Omental fat pad (tissue), 4 donors: ENCODE measurements at places on chromosomes 5 and 9.

DNA sequence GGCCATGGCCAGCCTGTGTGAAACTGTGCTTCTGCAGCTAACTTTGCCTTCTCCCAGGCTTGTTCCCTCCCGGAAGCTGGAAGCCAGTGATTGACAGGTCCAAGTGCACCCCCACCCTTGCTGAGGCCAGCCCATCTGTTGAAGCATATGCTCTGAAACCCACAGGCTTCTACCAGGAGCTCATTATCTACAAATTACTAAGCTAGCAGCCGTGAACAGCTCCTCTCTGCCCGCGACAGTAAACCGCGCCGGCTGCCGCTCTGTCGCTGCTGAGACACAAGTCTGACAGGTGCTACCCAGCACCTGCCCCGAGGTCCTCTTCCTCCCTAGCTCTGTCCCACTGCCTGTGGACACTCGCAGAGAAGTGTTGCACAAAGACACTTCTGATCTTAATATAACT is 490.9 kb downstream of the GADD45G start:
- DNase-seq = no peak

GRCh38 chr5:39025456-39025855 is 48.7 kb downstream of the RICTOR start:
- no peak for DNase-seq

- DNase-seq = no peak
Observed at GRCh38 chr5:173888473-173889131, 453 bp downstream of the CPEB4 start.

DNA sequence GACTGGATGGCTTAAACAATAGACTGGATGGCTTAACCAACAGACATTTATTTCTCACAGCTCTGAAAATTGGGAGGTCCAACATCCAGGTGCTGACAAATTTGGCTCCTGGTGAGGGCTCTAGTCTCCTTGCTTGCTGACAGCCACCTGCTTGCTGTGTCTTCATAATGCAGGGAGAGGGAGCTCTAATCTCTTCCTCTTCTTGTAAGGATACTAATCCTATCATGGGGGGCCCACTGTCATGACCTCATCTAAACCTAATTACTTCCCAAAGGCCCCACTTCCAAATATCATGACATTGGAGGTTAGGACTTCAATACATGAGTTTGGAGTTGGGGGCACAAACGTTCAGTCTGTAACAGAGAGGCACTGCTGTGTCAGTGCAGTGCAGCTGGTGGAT is 26.4 kb downstream of the FOXD1 start:
- DNase-seq = no peak

DNA sequence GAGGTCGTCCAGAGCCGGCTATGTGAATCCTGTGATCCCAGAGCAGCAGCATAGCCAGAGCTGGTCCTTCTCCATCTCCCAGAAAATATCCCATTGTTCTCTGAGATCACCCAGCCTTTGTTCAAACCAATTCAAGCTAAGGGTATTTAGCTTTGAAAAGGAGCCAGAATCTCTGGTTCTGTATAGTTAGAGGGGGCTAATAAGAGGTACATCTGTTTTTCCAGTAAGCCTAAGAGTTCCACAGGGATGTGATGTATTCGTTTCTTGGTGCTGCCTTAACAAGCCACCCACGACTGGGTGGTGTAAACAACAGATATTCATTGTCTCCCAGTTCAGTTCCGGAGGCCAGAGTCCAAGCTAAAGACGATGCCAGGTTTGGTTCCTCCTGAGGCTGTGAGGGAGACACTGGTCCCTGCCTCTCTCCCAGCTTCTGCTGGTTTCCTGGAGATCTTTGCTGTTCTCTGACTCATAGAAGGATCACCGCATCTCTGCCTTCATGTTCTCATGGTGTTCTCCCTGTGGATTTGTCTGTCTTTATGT is 344.8 kb downstream of the MTRR start:
- no peak for DNase-seq

- DNase-seq = no peak
Observed at GRCh38 chr9:130741831-130742449, 48.4 kb downstream of the EXOSC2 start.

DNA sequence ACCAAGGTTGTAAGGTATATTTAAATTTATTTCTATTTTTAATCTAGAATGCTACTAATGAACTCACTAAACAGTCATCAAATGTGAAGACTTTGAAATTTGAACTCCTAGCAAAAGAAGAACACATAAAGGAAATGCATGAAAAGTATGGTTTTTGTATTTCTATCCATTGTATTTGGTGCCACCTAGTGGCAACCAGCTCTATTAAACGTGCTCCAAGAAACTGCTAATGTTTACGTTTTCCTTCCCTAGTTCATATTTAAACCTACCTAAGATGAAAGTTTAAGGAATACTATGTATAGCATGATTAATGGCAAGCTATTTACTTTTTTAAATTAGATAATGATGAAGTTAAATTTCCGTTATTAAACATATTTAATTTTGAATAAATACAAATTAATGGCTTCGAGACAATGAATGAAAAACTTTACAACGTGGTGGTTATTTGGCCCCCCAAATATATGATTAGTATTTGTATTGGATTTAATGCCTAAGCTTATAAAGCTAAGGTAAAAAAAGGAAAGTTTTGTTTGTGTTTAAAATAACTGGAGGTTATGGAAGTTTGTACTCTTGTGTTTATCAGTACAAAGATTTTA is 115.9 kb upstream of the SH3GL2 start:
- no peak for DNase-seq

DNA sequence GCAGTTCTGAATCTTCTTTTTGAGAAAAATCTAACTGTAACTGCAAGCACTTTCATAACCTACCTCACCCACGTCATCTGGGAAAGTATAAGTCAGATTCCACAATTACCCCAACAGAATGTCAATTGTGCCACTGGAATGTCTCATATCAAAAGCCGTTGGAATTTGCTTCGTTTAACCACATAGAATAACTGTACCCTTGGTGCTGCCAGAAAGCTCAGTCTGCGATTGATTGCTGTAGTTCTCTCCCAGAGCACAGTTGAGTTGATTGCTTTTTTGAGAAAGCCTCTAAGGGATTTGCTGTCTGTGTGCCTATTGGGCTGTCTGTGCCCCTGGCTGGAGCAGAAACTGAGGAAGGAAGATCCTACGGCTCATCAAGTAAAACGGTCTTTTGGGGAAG is 583.6 kb downstream of the TMEM38B start:
- DNase-seq = no peak

DNA sequence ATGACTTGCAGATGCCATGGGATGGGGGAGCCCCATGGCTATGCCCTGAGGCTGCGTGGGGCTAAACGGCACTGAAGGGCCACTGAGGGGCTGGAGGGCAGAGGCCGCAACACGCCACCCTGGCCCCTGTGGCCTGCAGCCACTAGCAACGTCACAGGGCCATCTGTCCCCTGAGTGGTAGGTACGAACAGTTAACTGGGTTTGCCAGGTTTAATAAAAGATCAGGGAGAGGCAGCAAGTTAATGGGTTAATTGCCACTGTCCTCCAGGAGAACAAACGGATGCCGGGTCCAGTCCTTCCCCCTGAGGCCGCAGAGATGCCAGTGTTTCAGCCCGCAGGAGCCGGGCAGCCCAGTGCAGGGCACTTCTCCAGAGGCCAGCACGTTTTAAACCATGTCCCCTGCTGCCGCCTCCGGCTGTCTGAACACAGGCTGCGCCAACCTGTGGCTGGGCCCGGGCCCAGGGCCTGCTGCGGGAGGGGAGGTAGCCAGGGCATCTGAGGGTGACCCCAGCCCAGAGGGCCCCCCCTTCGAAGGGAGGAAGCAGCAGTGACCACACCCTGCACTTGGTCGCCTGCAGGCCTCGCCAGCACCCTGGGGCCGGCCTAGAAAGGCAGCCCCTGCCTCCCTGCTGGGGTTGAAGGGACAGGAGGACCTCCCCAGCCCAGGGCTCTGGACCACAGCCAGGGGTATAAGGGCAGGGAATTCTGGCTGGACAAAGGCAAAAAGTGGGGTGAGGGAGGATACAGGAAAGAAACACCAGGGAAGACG is 227.3 kb downstream of the FANCC start:
- DNase-seq = no peak

- DNase-seq = no peak
Observed at GRCh38 chr5:12623408-12623807, 719.2 kb upstream of the CTNND2 start.

GRCh38 chr5:32760091-32760509 is 49.0 kb downstream of the NPR3 start:
- no peak for DNase-seq

GRCh38 chr9:113577525-113578261 is 114.2 kb downstream of the RGS3 start:
- no peak for DNase-seq

DNA sequence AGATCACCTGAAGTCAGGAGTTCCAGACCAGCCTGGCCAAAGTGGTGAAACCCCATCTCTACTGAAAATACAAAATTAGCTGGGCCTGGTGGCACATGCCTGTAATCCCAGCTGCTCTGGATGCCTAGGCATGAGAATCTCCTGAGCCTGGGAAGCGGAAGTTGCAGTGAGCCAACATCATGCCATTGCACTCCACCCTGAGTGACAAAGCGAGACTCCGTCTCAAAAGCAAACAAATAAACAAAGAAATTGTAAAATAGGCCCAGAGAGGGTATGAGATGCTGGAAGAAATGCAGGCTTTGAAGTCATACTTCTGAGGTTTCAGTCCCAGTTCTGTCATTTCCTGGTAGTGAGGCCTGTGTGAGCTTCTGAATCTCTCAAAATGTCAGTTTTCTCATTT is 5.3 kb upstream of the ARHGEF37 start:
- no peak for DNase-seq

- DNase-seq = no peak
Observed at GRCh38 chr5:126924331-126925033, 105.9 kb downstream of the MARCHF3 start.

- DNase-seq = no peak
Observed at GRCh38 chr5:123681061-123681460, 169.1 kb downstream of the CSNK1G3 start.

- no peak for DNase-seq
Observed at GRCh38 chr5:135161221-135161620, 127.2 kb upstream of the PITX1 start.

- DNase-seq = no peak
Observed at GRCh38 chr5:138663009-138663408, 87.8 kb upstream of the HSPA9 start.
